ENCODE measurements at places on chromosomes 1 and 21.

DNA sequence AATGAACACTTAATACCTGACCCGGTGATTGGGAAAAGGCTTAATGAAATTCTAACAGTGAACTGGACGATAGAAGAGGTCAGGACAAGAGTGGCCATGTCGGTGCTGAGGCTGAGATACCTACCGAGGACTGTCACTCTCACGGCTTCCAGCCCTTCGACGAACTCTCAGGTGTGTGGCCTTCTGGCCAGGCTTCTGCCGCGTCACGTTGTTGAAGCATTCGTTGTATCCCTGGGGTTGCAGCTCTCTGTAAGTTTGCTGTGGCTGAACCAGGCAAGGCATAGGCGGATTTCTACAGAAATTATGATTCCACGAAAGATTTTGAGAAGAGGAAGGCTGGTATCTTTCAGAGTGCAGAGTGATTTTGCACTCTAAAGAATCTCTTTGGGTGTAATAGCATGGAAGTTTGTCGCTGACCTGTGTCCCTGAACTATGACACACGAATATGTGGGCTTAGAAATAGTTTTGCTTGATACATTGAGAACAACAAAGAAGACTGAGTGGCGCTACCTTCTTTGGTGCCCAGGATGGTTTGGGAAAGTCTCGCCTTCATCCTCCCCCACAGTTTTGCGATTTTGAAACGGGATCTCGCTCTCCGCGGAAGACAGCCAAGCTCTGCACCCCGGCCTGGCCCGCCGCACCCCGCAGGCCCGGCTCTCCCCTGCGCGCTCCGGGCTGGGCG, 403 bp upstream of the EPHX4 start:
- DNase-seq, result no peak

DNA sequence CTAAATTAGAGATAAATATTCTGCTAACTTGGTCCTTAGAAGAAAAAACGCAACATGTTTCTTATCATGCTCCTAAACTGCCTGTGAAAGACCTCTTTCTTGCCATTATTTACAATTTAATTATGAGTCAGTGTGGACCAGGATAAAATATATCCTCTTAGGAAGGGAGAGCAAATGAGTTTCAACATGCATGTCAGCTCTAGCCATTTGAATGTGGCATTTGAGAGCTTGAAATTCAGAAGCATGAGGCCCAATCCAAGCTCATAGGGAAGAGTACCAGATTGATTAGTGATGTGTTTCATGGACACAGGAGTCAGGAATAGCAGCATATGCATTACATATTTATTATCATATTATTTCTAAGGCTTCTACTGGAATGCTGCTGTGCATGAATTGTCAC, 39.3 kb downstream of the TBX15 start:
- DNase-seq, result no peak

DNA sequence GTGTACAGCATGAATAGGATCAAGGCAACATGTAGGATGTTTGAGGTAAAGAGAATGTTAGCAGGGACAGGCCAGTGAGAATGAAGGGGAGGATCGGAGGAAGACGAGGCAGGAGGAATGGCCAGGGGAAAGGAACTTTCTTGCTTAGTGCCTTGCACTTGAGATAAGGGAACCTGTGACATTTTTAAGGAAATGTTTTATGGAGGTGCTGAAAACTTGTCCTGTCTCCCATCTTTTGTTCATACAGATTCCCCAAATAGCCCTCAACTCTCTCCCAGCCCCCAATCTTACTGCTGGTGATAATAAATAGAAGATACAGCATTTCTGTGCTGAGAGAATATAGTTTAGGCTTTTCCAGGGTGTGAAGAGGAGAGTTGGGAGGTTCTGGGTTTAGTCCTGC, 13.6 kb downstream of the ATP8B2 start:
- no peak for DNase-seq

- peak; percentile 90 for DNase-seq
These were observed 1.2 kb upstream of the ACOT11 start for GRCh38 chr1:54546651-54547401.

GRCh38 chr1:21864730-21865129, 52.7 kb downstream of the LDLRAD2 start:
- DNase-seq, result no peak

- no peak for DNase-seq
These were observed 73.7 kb upstream of the UBE2U start for GRCh38 chr1:64129701-64130100.

- DNase-seq, result no peak
These were observed 140.8 kb downstream of the PTGER3 start for GRCh38 chr1:70906800-70907199.
